ENCODE measurements at places on chromosomes 5 and 9.

GRCh38 chr9:89410641-89411350, 87.1 kb downstream of the SEMA4D start:
- DNase-seq: peak; percentile 74

- DNase-seq: peak; percentile 28
These were observed 124.3 kb downstream of the SLC1A3 start for GRCh38 chr5:36730537-36731216.

GRCh38 chr9:116737152-116737546, 50.0 kb downstream of the TRIM32 start:
- peak; percentile 84 for DNase-seq

GRCh38 chr5:71839096-71839884, 120.2 kb downstream of the CARTPT start:
- no peak for DNase-seq

GRCh38 chr5:9040475-9040874, 505.4 kb downstream of the SEMA5A start:
- DNase-seq: no peak

- DNase-seq: peak; percentile 33
These were observed 902 bp downstream of the HABP4 start for GRCh38 chr9:96450613-96451528.

DNA sequence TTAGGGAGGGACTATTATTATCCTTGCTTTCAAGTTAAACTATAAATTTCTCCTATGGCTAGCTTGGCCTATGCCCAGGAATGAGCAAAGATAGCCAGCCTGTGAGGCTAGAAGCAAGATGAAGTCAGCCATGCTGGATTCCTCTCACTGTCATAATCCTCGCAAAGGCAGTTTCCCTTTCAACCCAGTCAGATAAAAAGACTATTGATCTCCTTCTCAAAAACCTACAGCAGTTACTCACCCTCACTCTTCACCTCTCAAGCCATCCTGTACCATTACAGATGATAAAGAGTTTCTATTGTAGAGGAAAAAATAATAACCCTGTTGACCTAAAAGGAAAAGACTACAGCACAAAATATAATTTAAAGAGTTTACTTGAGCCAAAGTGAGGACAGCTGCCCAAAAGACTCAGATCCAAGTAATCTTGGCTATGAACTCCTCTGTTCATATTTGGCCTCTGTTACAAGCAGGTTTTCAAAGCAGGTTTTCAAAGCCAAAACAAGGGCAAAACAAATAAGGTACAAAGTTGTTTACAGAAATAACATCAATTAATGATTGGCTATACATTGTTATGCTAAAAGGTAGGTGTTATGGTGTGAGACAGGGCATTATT, 41.7 kb downstream of the KCNV2 start:
- DNase-seq: peak; percentile 31

- no peak for DNase-seq
These were observed 264.6 kb upstream of the TAS2R1 start for GRCh38 chr5:9894571-9895301.

- DNase-seq: no peak
These were observed 72.5 kb upstream of the GPR151 start for GRCh38 chr5:146588331-146589027.

GRCh38 chr9:3730511-3730922, 204.7 kb upstream of the RFX3 start:
- DNase-seq: no peak

DNA sequence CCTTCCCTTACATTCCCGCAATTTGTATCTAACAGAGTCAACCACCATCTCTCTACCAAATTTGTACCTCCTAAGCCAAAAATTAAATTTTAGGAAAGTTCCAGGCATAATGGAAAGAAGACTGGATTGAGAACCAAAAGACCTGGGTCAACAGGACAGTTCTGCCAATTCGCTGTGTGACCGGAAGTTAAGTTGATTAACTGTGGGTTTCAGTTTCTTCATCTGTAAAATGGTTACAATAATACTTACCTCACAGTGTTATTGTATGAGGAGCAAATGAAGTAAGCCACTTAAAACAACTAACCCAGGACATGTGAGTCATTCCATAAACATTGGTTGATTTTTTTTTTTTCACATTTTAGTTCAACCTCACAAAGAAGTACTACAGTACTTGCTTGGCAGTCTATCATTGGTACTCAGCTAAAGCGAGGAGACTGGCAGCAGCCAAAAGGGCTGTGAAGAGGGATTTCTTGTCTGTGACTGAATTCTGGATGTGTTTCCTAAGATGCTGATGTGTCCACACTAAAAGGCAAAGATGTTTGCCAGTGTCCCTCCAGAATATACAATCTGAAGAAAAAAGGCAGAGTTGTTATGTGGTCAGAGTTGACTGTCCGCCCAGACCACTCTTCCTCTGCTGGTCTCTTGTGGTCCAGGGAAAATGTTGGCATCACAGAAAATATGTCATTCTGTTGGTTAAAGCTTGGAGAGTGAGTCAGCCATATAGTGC, 198.6 kb downstream of the TLE1 start:
- DNase-seq: no peak

DNA sequence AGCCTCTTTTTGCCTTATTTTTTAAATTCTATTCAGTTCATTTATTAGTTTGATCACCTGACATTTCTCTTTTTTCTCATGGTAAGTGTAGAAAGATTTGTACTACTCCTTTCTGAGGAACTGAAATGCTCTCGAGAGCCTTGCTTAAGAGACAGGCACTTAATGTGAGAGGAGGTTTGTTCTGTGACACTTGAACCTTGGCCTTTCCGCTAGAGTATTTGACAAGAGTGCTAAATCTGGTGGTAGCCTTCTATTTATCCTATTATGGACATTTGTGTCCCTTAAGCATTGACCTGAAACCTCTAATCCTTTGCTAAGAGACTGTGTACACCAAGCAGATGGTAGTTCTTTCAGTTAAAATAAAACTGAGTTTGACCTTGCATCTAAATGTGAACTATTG, 805.0 kb upstream of the PTPRD start:
- no peak for DNase-seq

DNA sequence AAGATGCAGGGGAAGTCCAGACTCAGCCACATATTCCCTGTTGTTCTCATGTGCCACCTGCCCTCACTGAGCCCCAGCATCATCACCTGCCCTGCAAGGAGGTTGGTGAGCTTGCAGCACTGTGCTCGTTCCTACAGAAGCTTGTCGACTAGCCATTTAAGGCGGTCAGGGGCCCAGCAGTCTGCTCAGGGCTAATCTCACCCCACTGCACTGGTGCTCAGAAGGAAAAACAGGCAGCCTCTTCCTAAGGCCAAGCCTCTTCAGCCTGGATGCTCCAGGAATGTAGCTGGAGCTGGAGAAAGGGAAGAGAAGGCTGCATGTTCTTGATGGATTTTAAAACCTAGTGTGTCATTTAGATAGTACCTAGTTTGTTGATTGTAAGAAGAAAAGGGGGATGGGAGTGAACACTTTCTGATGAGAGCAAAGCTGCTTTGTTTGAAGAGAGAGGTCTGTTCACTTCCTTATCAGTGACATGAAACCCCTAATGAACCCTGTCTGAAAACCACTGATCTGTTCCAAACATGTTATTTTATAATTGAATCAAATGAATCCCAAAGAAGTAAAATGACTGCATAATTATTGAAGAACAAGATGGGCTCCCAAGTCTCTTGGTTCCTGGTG, 10.6 kb upstream of the ASPN start:
- DNase-seq: no peak

- DNase-seq: no peak
These were observed 83.5 kb upstream of the GNAQ start for GRCh38 chr9:78115073-78115472.

GRCh38 chr9:94867281-94867841, 140.9 kb downstream of the AOPEP start:
- DNase-seq: peak; percentile 74

DNA sequence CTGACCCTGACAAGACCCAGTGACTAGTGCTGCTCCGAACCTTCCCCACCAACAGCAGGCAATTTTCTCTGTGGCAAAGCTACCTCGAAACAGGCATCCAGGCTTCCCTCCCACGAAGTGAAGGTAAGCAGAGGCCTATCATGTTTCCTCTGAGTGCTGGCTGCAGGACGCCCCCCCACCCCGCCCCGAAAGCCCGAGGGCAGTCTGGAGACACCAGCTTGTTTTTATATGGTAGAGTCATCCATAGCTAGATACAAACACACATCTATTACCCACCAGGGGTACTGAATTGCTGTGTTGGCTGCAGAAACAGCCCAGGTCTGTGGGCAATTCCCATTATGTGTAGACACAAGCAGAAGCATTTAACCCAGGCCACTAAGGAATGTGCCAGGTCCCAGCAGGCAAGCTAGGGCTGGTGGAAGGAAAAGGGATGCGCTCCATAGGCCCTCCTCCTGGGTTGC, 40.4 kb downstream of the LIX1 start:
- no peak for DNase-seq

GRCh38 chr5:170380361-170380951, 8.7 kb downstream of the KCNMB1 start:
- no peak for DNase-seq

DNA sequence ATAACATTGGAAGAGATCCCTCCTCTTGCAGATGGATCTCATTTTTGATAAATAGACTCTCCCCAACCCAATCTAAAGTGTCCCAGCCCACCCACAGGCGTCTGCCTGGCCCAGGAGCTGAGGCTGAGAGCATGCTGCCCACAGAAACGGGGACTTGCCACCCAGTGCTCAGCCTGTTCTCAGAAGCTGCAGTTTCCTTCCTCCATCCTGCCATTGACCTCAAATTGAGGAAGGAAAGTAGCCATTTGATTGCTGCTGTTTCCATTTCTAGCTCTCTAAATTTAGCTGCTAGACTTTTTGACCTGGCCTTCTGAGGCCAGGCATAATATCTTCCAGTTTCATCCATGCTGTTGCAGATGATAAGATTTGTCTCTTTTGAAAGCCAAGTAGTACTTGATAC, 31.1 kb upstream of the FRMD3 start:
- no peak for DNase-seq

DNA sequence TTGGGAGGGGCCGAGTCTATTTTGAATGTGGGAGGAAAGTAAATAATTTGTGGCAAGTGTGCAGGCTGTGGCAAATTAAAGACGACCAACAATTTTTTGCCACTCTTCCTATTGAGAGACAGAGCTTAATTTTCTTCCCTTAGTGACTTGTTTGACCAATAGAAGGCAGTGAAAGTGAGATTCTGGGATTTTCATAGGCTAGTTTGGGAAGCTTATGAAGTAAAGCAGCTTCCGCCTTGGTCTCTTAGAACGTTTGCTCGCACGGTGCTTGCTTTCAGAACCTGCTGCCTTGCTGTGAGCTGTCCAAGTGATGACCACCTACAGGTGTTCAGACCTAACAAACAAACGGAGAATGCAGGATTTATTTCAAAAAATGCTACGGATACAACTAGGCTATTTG, 6.7 kb upstream of the OR1N2 start:
- no peak for DNase-seq

DNA sequence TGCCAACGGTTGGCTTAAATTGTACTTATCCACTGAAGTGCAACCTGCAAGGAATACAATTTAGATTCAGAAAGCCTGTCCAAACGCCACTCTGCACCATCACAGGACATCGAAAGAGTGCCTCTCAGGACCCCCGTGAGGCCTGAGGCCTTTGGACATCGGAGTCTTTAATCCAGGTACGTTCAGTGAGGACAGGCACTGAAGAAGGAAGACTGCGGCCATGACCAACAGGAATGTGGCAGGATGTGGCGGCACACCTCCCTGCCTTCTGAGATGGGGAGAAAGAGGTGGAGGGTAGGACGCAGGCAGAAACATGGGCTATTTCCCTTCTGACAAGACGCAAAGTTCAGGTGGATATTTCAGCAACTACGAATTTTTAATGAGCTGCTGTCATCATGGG, 205.8 kb downstream of the FANCC start:
- no peak for DNase-seq

GRCh38 chr9:115746496-115746895, 407.1 kb upstream of the PAPPA start:
- DNase-seq: no peak

GRCh38 chr9:68575817-68576216, 35.1 kb upstream of the TMEM252 start:
- DNase-seq: no peak

All from trophoblast cell (in vitro differentiated cells and primary cell).